ENCODE measurements at places on chromosomes 7 and 10.

GRCh38 chr7:26429168-26429567, 137.5 kb downstream of the SNX10 start:
- no peak for DNase-seq

- DNase-seq: no peak
Measured at GRCh38 chr10:87635498-87636312, 24.0 kb upstream of the PAPSS2 start.

DNA sequence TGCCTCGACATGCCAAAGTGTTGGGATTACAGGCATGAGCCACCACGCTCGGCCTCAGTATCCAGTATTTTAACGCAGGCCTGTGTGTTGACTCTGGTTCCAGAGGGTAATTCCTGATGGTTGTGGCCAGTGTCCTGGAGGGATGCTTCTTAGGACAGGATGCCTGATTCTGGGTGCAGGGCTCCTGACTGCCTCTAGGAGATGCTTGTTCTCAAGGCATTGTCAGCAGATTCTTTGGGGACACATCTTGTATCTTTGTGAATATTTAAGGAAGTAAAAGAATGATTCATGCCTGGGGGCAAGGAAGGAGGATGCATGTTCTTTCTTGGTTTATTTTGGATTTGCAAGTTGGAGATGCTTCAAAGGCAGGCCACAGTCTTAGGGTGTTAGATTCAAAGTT, 2.2 kb downstream of the ZDHHC4 start:
- DNase-seq: no peak

DNA sequence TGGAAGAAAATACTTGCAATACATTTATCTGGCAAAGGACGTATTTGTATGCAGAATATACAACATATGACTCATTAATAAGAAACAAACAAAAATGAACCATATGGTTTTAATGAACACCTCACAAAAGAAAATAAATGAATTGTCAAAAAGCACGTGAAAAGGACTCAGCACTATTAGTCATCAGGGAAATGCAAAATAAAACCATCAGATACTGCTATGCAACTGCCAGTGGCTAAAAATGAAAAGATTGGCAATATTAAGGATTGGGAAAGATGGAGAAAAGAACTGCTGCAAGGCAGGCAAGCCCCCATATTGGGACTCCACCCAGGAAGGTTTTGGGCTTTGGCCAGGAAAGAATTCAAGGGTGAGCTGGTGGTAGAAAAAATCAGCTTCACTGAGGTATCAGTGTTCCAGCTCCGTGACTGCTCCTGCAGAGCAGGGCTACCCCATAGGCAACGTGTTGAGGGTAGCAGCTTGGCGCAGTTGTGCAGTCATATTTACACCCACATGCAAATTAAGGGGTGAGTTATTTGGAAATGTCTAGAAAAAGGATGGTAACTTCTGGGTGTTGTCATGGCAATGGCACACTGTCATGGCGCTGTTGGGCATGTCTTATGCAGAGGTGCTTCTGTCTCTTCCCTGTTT, 72.7 kb downstream of the CUBN start:
- no peak for DNase-seq

DNA sequence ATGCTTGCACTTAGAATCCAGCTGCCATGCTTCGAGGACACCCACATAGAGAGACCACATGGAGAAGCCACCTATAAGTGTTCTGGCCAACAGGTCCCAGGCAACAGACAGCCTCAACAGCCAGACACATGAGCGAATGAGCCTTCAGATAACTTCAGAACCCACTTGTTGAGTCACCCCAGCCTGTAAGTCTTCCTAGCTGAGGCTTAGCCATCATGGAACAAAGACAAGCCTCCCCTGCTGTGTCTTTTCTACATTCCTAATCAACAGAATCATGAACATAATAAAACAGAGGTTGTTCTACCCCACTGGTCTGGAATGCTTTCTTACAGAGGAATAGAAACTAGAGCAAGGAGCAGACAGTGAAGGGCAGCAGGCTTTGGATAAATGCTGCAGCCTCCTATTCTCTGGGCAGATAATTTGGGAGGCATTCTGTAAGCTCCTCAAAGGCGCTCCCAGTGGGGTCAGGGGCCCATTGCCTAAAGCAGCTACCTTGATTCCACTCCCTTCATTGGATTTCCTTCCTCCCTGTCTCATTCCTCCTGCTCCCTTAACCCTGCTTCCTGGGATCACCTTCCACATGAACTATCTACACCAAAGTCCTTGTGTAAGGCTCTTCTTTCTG, 4.6 kb downstream of the TLL2 start:
- no peak for DNase-seq

- no peak for DNase-seq
Measured at GRCh38 chr7:121369462-121369861, 26.6 kb downstream of the FAM3C start.

DNA sequence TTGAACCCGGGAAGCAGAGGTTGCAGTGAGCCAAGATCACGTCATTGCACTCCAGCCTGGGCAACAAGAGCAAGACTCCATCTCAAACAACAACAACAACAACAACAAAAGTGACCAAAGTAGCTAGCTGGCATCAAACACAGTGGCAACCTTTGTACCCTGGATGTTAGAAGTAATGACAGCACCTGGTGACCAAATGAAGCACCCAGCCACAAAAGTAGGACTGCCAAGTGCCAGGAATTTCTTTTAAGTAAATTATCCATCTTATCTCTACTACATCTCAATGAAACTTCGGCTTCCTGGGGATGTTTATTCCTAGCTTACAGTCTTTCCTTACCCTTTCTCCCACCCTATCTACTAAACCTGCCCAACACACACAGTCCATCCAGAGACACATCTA, 18.8 kb downstream of the SRPK2 start:
- no peak for DNase-seq

DNA sequence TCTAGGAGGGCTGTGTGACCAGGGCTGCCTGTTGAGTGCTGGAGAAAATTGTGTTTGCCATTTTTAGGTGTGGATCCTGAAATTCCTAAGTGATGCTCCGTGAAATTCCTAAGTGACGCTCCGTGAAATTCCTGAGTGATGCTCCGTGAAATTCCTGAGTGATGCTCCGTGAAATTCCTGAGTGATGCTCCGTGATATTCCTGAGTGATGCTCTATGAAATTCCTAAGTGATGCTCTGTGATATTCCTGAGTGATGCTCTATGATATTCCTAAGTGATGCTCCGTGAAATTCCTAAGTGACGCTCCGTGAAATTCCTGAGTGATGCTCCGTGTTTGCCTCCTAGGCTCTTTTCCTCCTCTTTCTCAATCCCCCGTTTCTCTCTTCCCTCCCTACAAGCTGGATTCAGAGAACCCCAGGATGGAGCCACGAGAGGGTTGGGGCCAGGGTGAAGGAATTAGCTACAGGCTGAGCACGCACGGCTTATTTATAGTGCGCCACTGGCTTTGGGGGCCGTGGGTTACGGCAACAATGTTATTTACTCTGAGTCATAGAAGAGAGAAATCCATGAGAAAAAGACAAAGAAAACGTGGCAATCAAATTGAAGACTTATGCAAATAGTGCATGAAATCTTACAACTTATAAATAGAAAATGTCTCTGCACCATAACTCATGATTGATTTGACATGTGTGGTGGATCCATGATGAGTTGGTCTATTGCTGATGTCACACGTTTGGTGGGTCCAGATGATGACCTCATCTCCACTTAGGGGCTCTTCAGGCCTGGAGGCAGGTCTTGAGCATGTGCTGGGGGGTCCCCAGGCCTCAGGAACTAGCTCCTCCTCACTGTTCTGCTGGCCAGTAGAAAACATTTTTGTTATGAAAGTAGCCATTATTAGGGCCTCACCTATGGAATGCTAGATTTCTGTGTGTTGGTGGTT, 224.6 kb downstream of the WDR37 start:
- no peak for DNase-seq

Data from spleen (tissue), 13 donors.